ENCODE measurements at places on chromosomes 13 and 19. TPM values are rescaled to one million over a fixed set of nuclear protein-coding genes. Genes with fewer than 3 reads are reported as not detected.

Gene LRRC8E
- 1.6 TPM for total RNA-seq

Gene OR7D2
- not detected for total RNA-seq

Gene FCER2
- not detected for total RNA-seq

Gene PRKCG
- total RNA-seq, result not detected

Data from endothelial cell of coronary artery (primary cell).